ENCODE measurements at places on chromosomes 13 and 19.

DNA sequence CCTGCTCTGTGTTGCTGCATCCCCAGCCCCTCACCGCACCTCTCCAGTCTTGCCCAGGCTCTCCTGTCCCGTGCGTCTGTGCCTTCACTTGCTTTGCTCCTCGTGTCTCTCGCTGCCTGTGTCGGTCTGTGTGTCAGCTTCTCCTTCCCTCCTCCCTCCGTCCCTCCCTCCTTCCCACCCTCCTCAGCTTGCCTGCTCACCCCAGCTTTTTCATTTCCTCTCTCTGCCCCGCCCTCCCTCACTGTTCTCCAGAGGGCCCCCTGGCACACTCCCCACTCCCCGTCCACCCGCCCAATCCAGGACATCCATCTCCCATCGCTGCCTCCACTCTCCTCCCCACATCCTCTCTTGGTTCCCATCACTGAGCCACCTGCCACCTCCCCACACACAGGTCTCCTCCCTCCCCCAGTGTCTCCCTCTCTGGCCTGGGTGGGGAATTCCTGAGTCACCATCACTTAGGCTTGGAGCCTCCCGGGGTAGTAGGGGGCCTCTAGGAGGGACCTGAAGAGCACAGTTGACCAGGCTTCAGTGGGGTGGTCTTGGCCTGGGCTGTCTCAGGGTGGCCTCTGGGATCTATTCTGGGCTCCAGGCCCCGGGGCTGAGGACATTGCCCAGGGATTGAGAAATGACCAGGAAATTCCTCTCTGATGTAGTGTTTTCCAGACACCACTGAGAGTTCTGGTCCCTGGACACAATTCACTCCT, at the start of gene PTGIR:
PTGIR (minus strand) TSS at position 132 of the 704 bp plus-strand sequence. CDS start 864 bp downstream, outside the sequence.
- peak; percentile 34 for DNase-seq

GRCh38 chr19:17716309-17716929, 2.9 kb upstream of the MAP1S start:
- no peak for DNase-seq

DNA sequence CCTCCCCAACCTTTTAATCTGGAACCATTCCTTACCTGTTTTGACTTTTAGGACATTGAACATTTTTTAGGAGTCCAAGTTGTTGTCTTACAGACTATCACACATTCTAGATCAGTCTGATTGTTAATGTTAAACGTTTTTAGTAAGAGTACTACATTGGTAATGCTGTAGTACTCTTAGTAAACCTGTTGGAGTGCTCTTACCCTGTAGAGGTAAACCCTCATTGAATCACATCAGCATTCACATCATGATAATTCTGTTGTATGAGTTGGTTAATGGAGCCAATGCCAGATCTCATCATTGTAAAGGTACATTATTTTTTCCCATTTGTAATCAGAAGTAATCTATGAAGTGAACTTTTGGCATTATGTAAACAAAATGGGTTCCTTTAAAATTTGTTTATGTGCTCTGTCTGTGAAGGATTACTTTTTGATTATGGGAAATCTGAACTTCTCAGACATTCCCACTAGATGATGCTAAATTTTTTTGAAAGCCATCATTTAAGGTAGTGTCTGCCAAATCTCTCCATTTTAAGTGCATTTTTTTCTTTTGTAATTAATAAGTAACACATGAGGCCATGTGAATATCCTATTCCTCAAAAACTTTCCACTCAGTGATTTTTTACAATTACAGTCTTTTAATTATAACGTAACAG, 55.2 kb downstream of the VWA8 start:
- no peak for DNase-seq

GRCh38 chr13:98390086-98390715, 186.7 kb downstream of the STK24 start:
- DNase-seq: no peak

- no peak for DNase-seq
These were observed 1144.9 kb upstream of the PCDH9 start for GRCh38 chr13:68375004-68375403.

- no peak for DNase-seq
These were observed 82.5 kb downstream of the AKAP11 start for GRCh38 chr13:42354241-42355091.

- no peak for DNase-seq
These were observed 4.1 kb upstream of the CIRBP start for GRCh38 chr19:1264801-1265614.

GRCh38 chr19:45448425-45448756, 19.4 kb upstream of the FOSB start:
- DNase-seq: no peak

Data from WERI-Rb-1 (cell line).